ENCODE measurements at places on chromosomes 2 and 18.

- DNase-seq, result no peak
Measured at GRCh38 chr2:121028577-121028976, 256.4 kb downstream of the TFCP2L1 start.

DNA sequence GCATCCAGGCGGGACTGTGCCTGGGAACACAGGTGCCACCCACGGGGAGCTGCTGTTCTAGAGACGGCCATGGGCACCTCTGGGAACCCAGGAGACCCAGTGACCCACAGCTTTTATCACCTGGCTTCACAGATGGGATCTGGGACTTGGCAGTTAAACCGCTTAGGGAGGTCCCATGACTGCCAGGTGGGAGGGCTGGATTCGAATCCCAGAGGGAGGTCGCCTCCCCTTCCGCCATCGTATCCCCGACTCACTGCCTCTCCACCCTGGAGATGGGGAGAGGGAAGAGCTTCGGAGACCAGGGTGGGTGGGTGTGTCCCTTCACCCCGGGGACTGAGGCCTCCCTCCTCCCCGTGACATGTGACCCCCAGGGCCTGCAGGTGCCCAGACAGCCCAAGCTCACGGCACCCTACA, 169.4 kb downstream of the RTP5 start:
- DNase-seq, result no peak

DNA sequence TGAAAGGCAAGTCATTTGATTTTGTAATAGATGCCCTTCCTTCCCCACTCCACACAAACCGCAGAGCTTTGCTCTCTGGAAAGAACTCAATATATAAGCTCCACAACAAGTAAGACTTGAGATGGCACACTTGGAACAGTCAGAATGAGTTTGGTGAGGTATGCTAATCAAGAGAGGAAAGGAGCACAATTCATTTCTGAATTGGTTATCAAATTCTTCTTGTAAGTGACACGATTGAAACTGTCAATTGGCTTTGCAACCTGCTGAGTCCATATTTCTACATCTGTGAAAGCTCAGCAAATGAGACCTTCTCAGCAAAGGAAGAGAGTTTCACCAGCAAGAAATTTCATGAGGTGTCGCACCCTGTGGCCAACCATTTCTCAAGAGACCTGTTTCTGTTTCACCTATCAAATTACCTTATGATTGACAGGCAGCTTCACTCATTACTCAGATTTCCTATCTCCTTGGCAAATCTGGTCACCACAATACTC, 19.1 kb downstream of the CTLA4 start:
- no peak for DNase-seq

GRCh38 chr2:147756069-147756468, 88.8 kb upstream of the ACVR2A start:
- peak; percentile 81 for DNase-seq

GRCh38 chr2:109125593-109126500, 3.2 kb upstream of the SH3RF3 start:
- DNase-seq, result no peak

GRCh38 chr2:19911808-19912509, 10.2 kb upstream of the TTC32 start:
- no peak for DNase-seq

DNA sequence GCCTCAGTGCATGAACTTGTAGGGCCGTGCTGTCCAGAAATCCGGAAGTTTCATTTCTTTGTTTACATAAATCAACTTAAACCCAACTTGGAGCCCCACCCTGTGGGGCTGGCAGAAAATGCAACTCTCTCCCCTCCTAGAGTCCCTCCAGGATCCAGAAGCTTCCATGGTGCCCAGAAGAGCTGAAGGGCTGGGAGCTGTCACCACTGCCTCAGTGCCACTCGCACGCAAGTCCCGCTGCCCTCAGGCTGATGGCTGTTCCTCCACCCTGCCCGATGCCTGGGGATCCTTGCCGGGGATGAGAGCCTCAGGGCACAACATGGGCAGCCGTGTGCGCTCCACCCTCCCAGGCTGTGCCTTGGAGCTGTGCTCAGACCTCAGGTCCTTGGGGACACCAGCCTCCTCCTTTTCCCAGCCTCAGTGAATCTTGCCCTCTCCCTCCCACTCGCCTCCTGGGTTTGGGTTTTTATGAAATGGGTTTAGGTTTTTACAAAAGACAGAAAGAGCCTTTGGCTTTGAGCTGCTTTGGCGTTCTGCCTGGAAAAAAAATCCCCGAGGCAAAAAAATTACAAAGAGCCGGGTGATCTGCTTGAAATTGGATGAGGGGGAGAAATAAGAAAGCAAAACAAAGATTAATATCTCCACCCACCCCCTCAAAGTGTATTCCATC, 155.2 kb downstream of the TWIST2 start:
- no peak for DNase-seq

DNA sequence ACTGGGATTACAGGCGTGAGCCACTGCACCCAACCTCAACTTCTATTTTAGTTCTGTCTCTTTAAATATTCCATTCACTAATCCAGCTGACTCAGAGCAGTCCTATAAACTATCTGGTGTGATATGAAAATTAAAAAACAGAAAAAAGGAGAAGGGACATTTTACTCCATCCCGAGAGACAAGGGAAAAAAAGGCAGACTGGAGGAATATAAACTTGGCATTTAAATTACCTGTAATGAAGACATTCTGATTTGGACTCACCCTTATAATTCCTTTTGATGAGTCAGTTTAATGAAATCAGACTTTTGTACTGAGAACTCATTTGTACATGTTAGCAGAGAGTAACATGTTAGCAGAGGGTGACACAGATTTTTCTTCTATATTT, 74.8 kb upstream of the RIOK3 start:
- no peak for DNase-seq

All from NCI-H1417 (cell line).